Activated T-cell treated with anti-CD3 and anti-CD28 coated beads for 24 hours (primary cell): ENCODE measurements at places on chromosomes 3 and 15.

GRCh38 chr3:43017004-43017403 is 37.9 kb downstream of the GASK1A start:
- no peak for DNase-seq

DNA sequence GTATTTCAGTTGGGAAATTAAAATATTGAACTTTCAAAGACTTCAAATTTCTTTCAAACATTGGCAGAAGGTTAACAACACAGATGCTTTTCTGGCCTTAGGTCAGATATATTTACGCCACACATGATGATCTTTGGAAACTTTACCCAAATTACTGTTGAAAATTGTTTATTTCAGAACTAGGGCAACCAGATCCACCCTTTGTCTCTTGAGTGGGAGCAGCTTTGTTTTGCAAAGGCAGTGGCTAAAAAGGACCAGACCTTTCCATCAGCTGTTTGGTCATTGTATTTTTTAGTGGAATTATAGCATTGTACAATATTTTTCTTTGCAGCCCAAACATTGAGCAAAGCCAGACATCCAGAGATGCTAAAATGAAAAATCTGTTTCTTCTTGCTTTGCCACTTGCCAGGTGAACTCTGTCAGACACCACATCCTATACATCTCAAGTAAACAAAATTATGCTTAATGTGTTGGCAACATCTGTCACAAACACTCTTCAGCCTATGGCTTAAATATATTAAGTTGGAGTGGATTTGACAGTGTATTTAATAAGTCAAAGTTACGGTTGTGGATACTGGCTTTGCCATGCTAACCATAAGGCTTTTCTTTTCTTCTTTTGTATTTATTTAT is 651.9 kb downstream of the RBMS3 start:
- DNase-seq: no peak

- DNase-seq: no peak
Measured at GRCh38 chr15:40873694-40874561, at the start of gene RHOV. Gene RHOV (minus strand): TSS chr15:40874234. CDS start chr15:40874139, 95 bp downstream.

DNA sequence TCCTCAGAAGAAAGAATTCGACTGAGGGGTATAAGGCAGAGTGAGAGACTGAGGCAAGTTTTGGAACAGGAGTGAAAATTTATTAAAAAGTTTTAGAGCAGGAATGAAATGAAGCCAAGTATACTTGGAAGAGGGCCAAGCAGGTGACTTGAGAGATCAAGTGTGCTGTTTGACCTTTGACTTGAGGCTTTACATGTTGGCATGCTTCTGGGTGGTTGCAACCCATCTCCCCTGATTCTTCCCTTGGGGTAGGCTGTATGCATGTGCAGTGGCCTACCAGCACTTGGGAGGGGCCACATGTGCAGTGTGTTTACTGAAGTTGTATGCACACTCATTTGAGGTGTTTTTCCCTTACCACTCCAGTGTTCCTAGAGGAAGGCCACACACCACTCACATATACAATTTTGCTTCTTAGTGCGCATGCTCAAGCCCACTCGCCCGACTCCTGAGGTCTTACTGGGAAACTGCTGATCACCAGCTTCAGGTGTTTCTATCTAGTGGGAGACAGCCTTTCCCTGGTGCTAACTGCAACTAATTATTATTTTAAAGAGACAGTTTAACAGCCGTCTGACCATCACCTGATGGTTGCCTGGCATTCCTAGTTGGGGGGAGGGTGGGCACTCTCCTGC is 61.5 kb upstream of the CADPS start:
- no peak for DNase-seq

GRCh38 chr15:66231394-66232266 is 21.9 kb downstream of the MEGF11 start:
- no peak for DNase-seq

DNA sequence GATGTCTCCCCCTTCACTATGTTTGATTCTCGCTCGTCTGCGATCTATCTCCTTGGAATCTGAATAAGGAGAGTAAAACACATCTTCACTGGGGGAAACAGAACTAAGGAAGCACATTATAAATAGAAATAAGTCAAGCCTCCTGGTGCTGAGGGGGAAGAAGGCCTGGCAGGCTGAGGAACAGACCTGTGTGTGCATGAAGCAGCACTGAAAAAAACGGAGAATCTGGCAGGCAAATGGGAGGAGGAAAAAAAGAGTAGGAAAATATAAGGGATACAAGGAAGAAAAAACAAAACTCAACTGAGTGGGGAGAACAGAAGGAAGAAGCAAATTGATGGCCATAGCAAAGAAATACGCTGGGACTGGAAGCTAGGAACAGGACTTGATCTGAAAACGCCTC is 25.7 kb downstream of the PARP16 start:
- DNase-seq: no peak

DNA sequence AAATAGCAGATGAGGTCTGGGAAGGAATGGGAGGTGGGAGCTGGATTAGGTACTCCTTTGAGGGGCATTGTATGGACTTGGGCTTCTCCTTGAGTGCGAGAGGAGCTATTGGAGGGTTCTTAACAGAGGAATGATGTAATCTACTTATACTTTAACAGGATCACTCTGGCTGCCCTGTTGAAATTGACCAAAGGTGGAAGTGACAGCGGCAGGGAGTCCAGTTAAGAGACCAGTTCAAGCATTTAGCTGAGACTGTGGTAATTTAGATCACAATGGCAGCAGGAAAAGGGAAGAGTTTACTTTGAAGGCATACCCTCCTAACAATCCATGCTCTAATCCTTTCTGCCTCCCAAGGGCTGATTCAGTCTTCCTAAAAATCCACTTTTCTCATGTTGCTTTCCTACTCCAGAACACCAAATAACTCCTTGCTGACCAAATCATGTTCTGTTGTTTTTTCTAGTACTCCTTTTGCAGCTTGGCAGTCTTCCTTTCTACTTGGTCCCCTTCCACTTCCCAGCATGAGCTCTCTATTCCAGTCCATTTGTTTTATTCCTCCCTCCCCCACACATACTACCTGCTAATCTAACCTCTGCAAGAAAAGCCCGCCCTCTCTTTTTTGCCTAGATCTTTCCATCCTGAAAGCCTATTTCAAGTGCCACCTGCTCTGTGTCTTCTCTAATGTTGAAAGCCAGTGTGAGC is 139.4 kb downstream of the NECTIN3 start:
- no peak for DNase-seq

GRCh38 chr15:74792227-74793016 is 10.5 kb downstream of the CSK start:
- DNase-seq: no peak

- DNase-seq: no peak
Measured at GRCh38 chr3:72473156-72473555, 375.1 kb downstream of the SHQ1 start.

DNA sequence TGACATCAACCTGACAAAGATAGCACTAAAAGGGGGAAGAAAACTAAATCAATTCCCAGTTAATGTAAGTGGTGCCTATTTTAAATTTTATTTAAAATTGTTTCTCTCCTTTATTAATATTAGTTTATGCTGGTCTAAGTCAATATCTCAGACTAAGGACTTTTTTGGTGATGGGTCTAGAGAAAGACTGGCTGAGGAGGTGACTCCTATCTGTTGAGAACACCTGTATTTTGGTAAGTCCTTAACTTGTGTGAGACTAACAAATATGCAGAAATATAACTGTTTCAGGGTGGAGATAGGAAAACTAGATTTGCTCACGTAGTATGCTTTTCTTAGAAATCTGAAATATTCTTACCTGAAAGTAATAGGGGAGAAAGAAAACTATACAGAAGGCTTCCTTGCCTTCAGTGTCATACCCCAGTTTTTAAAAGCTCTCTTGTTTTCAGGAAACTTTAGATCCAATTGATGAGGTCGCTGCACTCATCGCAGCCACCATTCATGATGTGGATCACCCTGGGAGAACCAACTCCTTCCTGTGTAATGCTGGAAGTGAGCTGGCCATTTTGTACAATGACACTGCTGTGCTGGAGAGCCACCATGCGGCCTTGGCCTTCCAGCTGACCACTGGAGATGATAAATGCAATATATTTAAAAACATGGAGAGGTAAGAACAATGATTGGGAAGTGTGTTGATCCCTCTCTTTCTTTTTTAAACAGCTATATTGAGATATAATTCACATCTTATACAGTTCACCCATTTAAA is 138.9 kb downstream of the PDE8A start:
- no peak for DNase-seq

DNA sequence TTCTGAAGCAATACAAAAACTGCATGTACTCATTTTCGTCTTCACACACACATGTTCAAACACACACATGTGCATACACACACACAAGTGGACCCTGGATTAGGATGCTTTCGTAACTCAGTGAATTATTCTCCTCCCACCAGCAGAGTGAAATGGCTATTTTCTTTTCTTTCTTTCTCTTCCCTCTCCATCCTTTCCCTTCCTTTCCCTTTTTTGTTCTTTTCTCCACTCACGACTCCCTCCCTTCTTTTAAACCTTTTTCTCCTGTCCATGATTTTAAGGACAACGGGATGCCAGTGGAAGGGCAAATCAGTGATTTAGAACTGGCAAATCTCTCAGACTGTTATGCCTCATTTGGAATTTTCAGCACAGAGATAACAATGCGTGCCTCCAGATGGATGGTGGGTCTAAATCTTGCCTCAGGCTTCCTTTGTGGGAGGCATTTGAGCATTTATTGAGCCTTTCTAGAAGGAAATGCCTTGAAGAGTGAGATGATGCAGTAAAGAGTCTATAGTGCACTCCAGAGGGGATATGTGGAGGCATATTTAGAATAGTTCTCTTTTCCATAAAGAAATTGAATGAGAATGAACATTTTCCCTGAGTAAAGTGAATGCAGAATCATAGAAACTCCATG is 130.4 kb upstream of the SLC7A14 start:
- no peak for DNase-seq

DNA sequence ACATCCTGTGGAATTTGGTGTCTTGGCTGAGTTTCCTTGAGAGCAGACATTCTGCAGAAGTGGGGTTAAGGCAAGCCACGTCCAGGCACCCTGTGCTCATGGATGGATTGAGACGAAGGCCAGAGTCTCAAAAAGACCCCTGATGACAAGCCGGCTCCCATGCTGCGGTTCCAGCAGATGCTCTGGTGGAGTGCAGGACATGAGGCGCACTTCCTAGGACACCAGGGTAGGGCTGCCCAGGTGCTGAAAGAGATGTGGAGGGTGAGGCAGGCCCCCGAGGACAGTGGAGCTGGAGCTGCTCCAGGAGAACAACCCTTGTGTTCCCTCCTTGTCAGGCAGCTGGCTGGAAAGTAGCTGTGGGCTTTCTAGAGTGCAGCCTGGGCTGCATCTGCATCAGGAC is 81.0 kb downstream of the ASB7 start:
- no peak for DNase-seq

DNA sequence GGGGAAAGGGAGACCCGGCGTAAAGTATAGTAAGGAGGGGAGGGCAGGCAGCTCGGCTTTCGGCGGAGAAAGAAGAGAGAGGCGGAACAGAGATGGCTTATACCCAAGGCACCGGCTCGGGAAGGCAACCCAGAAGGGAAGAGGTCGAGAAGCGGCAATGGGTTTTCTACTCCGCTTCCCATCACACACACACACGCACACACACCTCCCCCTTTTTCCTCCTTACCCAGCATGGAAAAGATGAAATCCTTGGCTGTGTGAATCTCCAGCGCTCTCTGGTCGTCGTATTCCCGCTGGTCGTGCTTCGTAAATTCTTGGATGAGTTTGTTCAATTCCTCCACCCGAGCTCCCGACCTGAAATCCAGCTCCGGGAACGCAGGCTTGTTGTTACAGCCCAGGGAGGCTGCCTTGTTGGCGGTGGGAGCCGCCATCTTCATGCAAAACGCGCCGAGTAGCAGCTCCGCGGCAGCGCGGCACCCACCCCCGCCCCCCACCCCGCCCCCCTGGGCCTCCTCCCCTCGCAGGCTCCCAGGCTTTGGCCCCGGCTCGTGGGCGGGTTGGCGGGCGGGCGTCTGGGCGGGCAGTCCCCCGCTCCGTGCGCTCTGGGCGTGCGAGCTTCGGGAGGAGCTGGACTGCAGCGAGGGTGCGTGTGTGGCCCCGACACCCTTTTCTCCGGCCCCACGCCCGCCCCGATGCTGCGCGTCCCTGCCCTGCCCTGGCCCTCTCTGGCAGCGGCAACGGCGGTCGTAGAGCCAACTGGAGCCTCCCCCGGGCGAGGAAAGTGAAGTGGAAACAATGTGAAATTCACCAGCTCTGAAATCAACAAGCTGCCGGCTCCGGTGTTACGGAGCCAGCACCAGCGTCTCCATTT is at the start of gene MB21D2:
MB21D2 (minus strand) TSS at position 453 of the 871 bp plus-strand sequence; CDS start at position 437, 16 bp downstream.
- peak; percentile 41 for DNase-seq

DNA sequence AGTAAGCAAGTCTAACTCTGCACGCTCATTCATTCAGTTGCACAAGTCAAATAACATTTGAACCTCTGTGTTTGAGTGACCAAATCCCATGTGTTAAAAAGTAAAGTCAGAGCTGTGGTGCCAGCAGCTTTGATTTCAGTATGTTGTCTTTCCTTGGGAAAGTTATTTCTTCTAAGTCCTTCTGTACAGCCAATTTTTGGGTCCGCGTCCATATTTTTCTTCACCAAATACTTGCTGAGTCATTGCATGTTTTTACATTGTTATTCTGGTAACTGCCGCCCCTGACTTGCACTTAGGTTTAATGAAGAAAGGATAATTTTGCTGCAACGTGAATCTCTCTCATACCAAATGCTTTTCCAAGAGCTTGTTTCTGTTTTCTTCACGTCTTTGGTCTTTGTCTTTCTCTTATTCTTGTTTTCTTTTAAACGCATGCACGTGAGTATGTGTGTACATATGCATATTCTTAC is 56.7 kb downstream of the PLS1 start:
- no peak for DNase-seq
